HCT116 (cell line): ENCODE measurements at places on chromosomes 2 and 18. TPM values are rescaled to one million over a fixed set of nuclear protein-coding genes. Genes with fewer than 3 reads are reported as not detected.

The ATP6V1B1 gene
- total RNA-seq = 0.74 TPM

The NT5DC4 gene
- 0.22 TPM for total RNA-seq

- no peaks in the 10 kb centered on the region for H3K36me3 ChIP-seq
- no peak overlapping the region for H3K4me3 ChIP-seq
- peaks cover 34% of the 10 kb centered on the region for H3K4me1 ChIP-seq
- DNase-seq = no peak
These were observed 6.5 kb downstream of the BIN1 start for GRCh38 chr2:127100251-127101047.

The SNORC gene
- 14.0 TPM for total RNA-seq

DNA sequence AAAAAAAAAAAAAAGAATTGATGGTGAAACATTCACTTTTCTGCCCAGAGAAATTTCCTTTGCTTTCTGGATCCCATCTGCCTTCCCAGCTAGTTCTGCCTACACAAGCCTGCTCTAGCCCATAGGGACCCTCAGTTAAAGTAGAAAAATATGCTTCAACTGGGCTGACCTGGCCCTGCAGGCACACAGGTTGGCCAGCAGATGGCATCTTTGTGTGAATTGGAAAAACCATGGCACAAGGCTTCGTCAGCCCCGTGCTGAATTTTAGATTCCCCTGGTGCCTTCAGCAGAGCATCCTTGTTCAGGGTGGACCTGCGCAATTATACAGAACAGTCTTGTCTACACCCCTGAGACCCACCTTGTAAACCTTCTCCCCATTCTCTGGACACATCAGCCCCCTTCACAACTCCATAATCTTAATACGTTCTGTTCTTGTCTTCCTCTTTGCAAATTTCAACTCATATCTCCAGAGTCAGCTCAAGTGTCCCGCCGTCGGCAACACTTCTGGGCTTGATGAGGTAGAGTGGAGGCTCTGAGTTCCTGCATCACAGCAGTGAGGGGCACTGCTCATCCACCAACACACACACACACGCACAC lies 114.5 kb downstream of the INSIG2 start:
- no peaks in the 10 kb centered on the region for H3K4me1 ChIP-seq
- no peaks in the 10 kb centered on the region for H3K36me3 ChIP-seq
- H3K27ac ChIP-seq = no peak overlapping the region
- H3K4me3 ChIP-seq = no peak overlapping the region
- DNase-seq = no peak

DNA sequence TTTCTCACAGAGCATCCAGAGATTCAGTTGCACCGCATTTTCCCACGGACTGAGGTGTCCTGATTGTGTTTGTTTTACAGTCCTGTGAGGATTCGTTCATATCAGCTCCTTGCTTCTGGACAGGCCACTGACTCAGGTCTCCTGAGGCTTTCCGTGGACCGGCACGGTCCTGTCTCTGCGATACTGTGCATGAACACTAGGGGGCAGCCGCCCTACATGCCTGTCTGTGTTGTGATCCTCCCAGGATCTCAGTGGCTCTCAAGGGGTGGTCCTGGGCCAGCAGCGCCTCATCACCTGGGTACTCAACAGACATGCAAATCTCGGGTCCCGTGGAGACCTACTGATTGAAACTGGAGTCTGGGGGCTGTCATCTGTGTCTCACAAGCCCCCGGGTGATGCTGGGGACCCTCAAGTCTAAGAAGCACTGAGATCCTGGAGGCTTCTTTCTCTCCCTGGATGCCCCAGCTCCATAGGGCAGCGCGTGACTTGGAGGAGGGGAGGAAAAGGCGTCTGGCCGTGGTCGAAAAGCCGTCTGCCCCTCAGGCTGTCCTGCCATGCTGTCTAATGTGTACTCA lies 28.9 kb downstream of the IL1R2 start:
- H3K27ac ChIP-seq = no peak overlapping the region
- no peaks in the 10 kb centered on the region for H3K27me3 ChIP-seq
- no peak overlapping the region for H3K4me3 ChIP-seq
- peak; percentile 61 for DNase-seq

- H3K27ac ChIP-seq = peak overlapping the region; percentile 90
- no peak overlapping the region for H3K4me3 ChIP-seq
- H3K36me3 ChIP-seq = peaks cover 18% of the 10 kb centered on the region
- DNase-seq = no peak
These were observed 4.8 kb downstream of the CTDSP1 start for GRCh38 chr2:218404351-218405085.

DNA sequence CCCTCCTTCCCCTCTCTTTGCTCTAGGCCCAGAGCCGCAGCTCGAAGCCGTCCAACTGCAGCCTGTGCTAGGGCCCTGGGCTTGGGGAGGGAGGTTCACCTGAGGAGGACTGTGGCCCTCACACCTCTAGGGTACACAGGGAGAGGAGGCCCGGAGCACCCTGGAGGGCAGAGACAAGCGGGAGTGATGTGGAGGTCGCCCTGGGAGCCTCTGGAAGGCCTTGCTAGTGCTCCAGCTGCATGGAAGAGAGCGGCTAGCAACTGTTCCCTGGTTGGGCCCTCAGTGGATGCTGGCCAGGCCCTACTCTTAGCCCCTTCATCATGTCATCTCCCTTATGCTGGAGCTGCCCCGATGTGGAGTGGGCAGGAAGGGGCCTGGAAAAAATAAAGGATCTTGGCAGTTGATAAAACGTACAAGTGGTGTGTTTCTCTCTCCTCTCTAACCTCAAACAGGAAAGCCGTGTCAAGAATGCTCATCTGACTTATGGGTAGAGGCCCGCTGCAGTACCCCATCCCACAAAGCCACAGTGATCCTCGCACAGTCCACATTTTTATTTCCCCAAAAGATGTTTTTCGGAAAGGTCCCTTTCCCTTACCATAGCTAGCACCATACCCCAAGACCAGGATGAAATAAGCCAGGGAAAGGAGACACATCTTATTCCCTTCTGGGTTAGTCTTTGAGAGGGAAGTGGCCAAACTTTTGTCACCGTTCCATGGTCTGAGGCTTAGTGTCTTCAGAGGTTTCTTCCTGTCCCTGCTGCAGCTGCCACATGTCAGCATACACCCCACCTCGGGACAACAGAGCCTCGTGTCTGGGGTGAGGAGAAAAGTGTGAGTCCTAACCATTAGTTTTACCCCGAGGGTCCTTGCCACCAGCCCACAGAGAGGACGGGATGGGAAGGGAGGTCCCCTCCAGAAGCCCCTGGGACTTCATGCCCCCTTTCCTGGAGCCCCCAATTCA lies 2.9 kb downstream of the ZFAND2B start:
- H3K36me3 ChIP-seq = peaks cover 23% of the 10 kb centered on the region; the same call in 1 of the 2 replicates
- DNase-seq = no peak
- H3K27ac ChIP-seq = no peak overlapping the region
- H3K4me3 ChIP-seq = no peak overlapping the region
- no peaks in the 10 kb centered on the region for H3K27me3 ChIP-seq
- H3K4me1 ChIP-seq = peaks cover 17% of the 10 kb centered on the region

The AGXT gene
- 0.34 TPM for total RNA-seq

- DNase-seq = no peak
- no peak overlapping the region for H3K27ac ChIP-seq
- H3K36me3 ChIP-seq = peaks cover 6% of the 10 kb centered on the region; the same call in 1 of the 2 replicates
- H3K4me3 ChIP-seq = no peak overlapping the region
- no peaks in the 10 kb centered on the region for H3K27me3 ChIP-seq
These were observed 24.8 kb downstream of the ERLEC1 start for GRCh38 chr2:53811601-53812000.

The NTSR2 gene
- not detected for total RNA-seq

DNA sequence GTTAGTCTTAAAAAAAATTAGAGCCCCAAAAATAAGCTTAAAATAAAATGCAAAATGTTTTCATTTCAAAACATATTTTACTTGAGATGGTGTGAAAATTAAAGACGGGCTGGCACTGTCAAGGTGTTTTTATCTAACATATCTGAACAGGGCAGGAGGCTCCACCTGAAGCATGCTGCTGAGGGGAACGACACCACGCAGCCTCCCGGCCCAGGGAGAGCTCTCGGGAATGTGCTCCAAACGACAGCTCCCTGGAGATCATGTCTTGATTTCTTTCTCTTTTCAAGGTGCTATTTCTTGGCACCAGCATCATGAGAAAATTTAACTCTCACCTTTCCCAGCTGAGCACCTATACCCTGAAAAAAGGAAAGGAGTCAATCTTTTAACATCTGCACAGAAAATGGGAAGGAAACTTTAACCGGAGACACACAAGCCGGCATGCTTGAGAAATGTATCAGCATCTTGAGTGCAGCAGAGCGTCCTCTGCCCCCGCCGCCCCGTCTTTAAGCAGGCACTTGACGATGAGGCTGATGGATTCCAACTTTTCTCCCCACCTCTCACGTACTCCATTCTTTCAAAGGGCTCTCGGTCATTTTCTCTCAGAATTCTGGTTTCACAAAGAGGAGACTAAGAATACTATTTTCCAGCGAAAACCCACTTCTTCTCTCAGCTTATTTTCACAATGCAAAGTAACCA lies 56.6 kb downstream of the EIPR1 start:
- H3K4me1 ChIP-seq = no peaks in the 10 kb centered on the region
- no peaks in the 10 kb centered on the region for H3K36me3 ChIP-seq
- no peak overlapping the region for H3K4me3 ChIP-seq
- DNase-seq = no peak

DNA sequence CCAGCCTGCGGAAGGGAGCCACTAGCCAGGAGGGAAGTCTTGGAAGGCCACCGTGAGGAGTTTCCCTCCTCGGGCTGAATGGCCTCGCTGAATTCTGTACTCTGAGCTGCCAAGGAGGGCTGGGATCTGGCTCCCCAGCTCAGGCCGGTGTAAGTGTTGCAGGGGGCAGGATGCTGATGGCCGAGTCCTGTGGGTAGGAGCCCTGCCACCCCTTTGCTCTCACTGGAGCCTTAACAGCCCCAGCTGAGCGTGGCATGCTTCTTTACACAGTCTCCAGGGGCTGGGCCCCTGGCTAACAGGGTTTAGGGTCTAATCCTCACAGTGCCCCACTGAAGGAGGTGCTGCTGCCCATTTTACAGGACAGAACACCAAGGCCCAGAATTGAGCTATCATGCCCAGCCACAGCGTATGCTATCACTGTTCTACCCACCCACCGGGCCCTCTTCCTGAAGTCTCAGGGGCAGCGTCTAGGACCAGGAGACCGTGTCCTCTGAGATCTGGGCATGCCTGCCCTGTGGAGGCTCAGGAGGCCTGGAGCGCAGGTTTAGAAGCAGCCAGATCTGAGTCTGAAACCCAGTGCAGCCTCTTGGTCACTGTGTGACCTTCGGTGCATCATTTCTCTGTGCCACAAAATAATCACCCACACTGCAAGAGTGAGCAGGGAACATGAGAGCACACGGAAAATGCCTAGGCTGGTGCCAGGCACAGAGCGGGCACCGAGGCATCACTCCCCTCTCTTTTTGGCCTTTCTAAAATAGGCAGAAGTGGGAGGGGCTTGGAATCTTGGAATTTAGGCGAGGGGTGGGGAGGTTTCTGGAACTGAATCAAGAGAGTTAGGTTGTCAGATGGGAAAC lies 42.9 kb downstream of the TMEM37 start:
- no peaks in the 10 kb centered on the region for H3K4me1 ChIP-seq
- no peaks in the 10 kb centered on the region for H3K36me3 ChIP-seq
- no peak overlapping the region for H3K4me3 ChIP-seq

DNA sequence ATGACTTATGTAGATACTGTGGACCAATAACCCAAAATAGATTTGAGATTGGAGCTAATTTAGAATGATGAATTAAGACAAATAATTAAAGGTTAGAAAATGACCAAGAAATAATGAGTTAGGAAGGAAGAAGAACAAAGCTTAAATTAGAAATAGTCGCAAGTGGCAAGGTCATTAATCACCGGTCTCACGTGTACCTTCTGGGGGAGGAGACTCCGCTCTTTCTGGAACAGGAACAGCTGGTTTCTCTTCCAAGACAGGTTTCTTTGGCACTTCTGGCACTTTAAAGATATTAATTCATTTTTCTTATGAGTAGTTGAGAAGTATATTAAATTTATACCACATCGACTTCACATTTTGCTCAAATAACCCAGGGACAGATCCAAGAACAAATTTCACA lies 156.7 kb downstream of the TTN start:
- no peak overlapping the region for H3K27ac ChIP-seq
- peaks cover 15% of the 10 kb centered on the region for H3K27me3 ChIP-seq
- H3K36me3 ChIP-seq = no peaks in the 10 kb centered on the region
- DNase-seq = no peak
- no peaks in the 10 kb centered on the region for H3K4me1 ChIP-seq
- H3K4me3 ChIP-seq = no peak overlapping the region

GRCh38 chr18:55627007-55627406 lies 39.0 kb upstream of the TCF4 start:
- no peak for DNase-seq
- H3K4me3 ChIP-seq = no peak overlapping the region
- H3K4me1 ChIP-seq = no peaks in the 10 kb centered on the region
- no peaks in the 10 kb centered on the region for H3K36me3 ChIP-seq
- no peak overlapping the region for H3K27ac ChIP-seq
- H3K27me3 ChIP-seq = no peaks in the 10 kb centered on the region

GRCh38 chr2:20381457-20381856 lies 30.8 kb upstream of the PUM2 start:
- DNase-seq = no peak
- H3K27me3 ChIP-seq = no peaks in the 10 kb centered on the region
- H3K27ac ChIP-seq = no peak overlapping the region
- no peaks in the 10 kb centered on the region for H3K36me3 ChIP-seq
- H3K4me3 ChIP-seq = no peak overlapping the region

DNA sequence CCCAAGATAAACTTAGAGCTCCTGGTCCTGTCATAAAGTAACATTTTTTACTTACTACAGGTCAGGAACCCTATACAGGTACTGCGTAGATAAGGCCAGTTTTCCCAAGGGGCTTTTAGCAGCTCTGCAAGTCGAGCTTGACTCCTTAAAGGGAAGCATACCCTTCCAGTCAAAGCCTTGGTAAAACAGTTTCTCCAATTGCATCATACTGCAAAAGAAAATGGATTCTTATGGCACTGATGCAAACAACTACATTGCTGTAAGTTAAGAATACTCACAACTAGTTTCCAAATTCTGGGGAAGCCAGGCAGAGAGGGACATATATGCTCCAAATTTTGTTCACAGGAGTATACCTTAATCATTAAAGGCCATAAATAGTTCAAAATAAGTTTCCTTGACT lies 31.0 kb downstream of the MYO3B start:
- H3K4me1 ChIP-seq = no peaks in the 10 kb centered on the region
- H3K27ac ChIP-seq = no peak overlapping the region
- no peaks in the 10 kb centered on the region for H3K36me3 ChIP-seq
- DNase-seq = no peak
- H3K27me3 ChIP-seq = no peaks in the 10 kb centered on the region

DNA sequence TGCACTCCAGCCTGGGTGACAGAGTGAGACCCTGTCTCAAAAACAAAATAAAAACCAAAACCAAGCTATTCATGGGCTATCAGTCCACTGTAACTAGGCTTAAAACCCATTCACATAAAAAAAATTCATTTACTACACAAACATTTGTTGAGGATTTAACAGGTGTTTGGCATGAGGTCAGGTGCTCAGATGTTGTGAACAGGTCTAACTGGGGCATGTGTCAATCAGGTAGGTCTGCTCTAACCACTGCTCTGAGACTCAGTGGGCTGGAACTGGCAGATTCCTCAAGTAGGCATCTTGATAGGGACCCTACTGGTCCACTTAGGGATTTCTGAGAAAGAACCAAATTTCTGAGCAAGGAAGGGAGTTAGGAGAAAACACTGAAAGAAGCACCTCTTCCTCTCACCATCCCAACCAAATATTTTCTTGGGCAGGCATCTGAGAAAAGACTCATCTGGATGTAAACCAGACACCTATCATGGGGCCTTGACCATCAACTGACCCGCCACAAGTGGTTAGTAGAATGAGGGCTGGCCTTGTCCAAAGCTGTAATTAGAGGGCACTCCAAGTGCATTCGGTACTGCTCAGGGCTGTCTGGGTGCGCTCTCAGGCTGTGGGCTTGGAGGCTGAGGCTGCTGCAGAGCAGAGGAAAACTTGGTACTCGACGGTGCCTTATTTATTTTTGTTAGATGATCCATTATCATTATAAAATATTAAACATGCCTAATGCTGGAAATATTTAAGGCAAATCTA lies 33.9 kb downstream of the WIPF1 start:
- no peak for DNase-seq
- no peaks in the 10 kb centered on the region for H3K36me3 ChIP-seq
- no peaks in the 10 kb centered on the region for H3K4me1 ChIP-seq
- H3K27ac ChIP-seq = no peak overlapping the region
- H3K27me3 ChIP-seq = no peaks in the 10 kb centered on the region
